Colonic mucosa (tissue), 4 donors: ENCODE measurements at places on chromosomes 6 and 20. TPM values are rescaled to one million over a fixed set of nuclear protein-coding genes. Genes with fewer than 3 reads are reported as not detected.

DNA sequence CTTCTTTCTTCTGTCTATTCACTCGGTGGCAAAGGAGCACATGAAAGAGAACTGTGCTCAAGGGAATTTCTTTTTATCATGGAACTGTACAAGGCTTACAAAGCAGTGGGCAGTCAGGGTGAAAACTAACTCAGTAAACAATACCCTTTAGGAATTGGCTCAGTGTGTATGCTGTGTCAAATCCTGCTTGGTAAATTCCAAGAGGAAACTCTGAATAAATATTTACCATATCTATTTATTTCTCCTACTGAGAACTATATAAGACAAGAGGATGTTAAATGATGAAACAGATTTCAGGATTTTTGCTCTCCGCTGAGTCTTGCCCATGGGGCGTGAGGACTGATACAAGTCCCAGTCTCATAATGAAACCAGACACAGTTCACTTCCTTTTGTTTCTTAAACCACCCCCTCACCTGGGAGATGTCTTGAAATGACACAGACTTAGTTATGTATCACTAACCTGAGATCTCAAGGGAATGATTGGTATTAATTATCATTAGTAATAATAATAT is 188.8 kb downstream of the BACH2 start:
- no peak overlapping the region for H3K27ac ChIP-seq
- DNase-seq = no peak
- H3K27me3 ChIP-seq = no peaks in the 10 kb centered on the region
- H3K36me3 ChIP-seq = no peaks in the 10 kb centered on the region
- no peak overlapping the region for H3K4me3 ChIP-seq

GRCh38 chr6:160160450-160160849 is 38.8 kb downstream of the SLC22A1 start:
- H3K4me1 ChIP-seq = no peaks in the 10 kb centered on the region
- no peaks in the 10 kb centered on the region for H3K27me3 ChIP-seq

GRCh38 chr6:72636215-72636614 is 14.4 kb downstream of the KCNQ5 start:
- no peaks in the 10 kb centered on the region for H3K4me1 ChIP-seq
- H3K27me3 ChIP-seq = no peaks in the 10 kb centered on the region

- no peaks in the 10 kb centered on the region for H3K36me3 ChIP-seq
- no peak overlapping the region for H3K4me3 ChIP-seq
- no peak for DNase-seq
- no peaks in the 10 kb centered on the region for H3K4me1 ChIP-seq
- H3K27ac ChIP-seq = no peak overlapping the region
- H3K27me3 ChIP-seq = no peaks in the 10 kb centered on the region
Observed at GRCh38 chr20:40019510-40019909, 669.5 kb downstream of the MAFB start.

DNA sequence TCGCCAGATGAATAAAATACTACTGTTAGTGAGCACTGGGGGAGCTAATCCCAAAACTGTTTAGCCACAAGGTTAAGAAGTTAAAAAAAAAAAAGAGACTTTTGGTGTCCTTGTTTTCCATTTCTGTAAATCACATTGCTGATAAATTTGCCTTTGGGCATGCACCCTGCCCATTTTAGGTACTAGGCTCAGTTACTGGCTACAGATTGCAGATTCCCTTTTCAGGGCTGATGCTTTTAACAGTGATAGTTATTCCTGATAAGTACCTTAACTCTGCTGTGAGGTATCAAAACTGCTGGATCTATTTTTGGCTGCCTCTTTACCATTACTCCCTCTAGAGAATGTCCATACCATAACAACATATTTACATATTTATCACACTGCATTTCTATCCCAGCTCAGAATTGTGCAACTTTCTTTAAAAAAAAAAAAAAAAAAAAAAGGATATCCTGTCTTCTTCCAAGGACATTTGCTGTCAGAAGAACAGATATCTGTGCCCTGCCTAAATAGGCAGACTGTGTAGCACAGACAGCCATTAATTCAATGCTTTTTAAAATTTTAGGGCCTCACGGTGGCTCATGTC is 94.5 kb downstream of the SSR1 start:
- H3K36me3 ChIP-seq = peaks cover 7% of the 10 kb centered on the region
- no peak for DNase-seq
- H3K27ac ChIP-seq = no peak overlapping the region
- H3K27me3 ChIP-seq = no peaks in the 10 kb centered on the region
- no peak overlapping the region for H3K4me3 ChIP-seq
- no peaks in the 10 kb centered on the region for H3K4me1 ChIP-seq

GRCh38 chr6:12170351-12171092 is 119.6 kb upstream of the EDN1 start:
- H3K27me3 ChIP-seq = no peaks in the 10 kb centered on the region
- H3K36me3 ChIP-seq = no peaks in the 10 kb centered on the region
- H3K27ac ChIP-seq = no peak overlapping the region
- no peak overlapping the region for H3K4me3 ChIP-seq
- no peaks in the 10 kb centered on the region for H3K4me1 ChIP-seq
- no peak for DNase-seq

GRCh38 chr6:40400738-40401137 is 186.4 kb downstream of the LRFN2 start:
- H3K27ac ChIP-seq = no peak overlapping the region
- H3K36me3 ChIP-seq = no peaks in the 10 kb centered on the region
- H3K4me1 ChIP-seq = no peaks in the 10 kb centered on the region
- H3K4me3 ChIP-seq = no peak overlapping the region
- no peak for DNase-seq

DNA sequence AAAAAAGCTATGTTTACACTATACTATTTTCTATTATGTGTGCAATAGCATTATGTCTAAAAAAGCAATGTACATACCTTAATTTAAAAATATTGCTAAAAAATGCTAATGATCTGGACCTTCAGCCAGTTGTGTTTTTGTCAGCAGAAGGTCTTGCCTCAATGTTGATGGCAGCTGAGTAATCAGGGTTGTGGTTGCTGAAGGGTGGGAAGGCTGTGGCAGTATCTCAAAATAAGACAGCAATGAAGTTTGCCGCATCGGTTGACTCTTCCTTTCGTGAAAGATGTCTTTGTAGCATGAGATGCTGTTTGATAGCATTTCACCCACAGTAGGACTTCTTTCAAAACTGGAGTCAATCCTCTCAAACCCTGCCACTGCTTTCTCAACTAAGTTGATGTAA is 134.7 kb upstream of the CDYL start:
- no peaks in the 10 kb centered on the region for H3K36me3 ChIP-seq
- DNase-seq = no peak
- no peak overlapping the region for H3K27ac ChIP-seq
- H3K4me3 ChIP-seq = no peak overlapping the region
- no peaks in the 10 kb centered on the region for H3K27me3 ChIP-seq

- no peak overlapping the region for H3K4me3 ChIP-seq
- no peak overlapping the region for H3K27ac ChIP-seq
- no peak for DNase-seq
- H3K27me3 ChIP-seq = no peaks in the 10 kb centered on the region
- no peaks in the 10 kb centered on the region for H3K4me1 ChIP-seq
- no peaks in the 10 kb centered on the region for H3K36me3 ChIP-seq
Observed at GRCh38 chr20:50870561-50871161, 60.6 kb downstream of the ADNP start.

The MICB gene
- 5.6 TPM for total RNA-seq

The FLRT3 gene
- total RNA-seq = 0.86 TPM

The TLDC2 gene
- total RNA-seq = 18.1 TPM

The TOP1 gene
- 80.6 TPM for total RNA-seq

The ZSCAN12 gene
- 4.9 TPM for total RNA-seq
